ENCODE measurements at places on chromosomes 2 and 18.

DNA sequence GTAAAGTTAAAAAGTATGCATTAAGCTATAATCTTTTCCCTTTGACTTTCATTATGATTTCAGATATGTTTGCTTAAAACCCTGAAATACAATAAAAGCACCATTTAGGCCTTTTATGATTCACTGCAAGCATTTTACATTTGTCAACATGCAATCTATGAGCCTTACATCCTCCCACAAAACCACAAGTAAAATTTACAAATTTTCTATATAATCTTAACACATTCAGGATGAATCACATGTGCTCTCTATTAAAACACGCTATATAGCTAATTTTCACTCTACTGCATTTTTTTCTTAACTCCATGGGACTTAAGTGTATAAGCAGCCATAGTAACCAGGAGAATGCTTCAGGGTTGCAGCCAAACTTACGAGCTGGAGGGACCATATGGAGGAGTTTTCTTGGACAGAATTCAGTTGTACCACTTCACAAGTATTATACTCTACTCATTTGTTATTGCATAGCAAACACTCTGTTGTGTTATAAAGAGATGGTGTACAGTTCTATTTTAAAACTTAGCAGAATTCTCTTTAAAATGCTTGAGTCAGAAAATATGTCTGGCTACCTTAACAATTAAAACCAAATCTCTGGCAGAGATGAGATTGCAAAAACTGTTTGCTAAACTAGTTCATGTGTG, 293.2 kb downstream of the ALK start:
- DNase-seq = no peak

- no peak for DNase-seq
These were observed 74.0 kb downstream of the NRXN1 start for GRCh38 chr2:50957896-50958295.

DNA sequence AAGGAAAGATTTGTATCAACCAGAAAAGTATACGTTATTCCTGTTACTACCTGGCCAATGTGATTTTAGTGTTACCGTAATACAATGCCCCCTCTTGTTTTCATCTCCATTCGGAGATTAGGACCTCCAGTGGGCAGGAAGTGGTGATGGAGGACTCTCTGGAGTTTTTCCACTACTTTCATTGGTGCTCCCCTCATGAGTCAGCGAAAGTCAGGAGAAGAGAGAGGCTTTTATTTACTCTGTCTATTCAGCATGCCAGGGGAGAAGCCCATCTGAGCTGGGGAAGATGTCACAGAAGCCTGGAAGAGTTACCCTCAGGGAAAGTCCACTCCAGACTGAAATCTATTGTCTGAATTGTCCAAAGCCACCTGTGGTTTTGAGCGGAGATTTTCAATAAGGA, 88.2 kb upstream of the THUMPD2 start:
- DNase-seq = no peak

DNA sequence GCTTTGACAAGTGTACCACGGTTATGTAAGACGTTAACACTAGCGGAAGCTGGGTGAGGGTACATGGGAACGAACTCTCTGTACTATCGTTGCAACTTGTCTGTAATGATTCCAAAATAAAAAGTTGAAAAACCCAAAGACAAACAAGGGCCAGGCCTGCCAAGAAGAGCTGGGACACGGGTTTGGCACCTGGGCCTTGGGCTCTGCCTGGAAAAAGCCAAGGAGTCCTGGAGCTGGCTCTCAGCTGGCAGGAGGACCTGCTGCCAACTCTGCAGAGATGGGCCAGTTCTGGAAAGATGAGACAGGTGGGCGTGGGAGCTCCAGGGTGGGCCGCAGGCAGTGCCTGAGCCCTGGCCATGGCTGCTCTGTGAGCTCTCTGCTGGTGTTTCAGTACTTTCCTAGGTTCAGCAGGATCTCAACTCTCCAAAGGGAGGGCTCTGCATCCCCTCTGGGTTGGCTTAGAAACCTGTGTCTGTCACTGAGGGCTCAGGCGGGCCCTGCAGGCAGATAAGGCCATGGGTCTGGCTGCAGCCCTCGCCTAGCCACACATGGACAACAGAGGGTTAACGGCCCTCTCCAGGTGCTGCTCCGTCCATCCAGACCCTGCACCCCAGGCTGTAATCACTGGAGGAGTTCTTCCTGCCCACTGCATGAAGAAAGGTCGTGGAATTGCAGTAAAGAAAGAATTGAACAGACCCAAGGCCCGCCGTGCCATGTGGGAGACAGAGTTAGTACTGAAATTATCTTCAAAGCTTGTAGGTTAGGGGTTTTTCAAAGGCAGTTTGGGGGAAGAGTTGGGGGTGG, 89.9 kb downstream of the RHOB start:
- DNase-seq = no peak

DNA sequence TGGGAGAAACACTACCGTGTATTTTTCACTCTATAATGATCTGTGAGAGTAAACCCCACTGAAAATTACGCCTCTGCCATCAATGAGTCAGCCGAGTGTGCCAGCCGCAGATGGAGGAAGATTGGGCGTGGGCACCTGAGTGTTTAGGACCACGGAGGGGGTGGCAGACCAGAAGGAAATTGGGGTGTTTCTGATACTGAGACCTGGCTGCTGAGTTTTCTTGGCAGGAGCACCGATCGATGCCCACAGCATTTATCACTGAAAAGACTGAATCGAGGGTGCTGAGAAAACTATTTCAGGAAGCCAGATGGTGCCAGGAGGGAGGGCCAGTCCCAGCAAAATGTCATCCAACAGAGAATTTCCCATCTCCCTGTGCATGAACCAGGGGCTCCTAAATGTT, 91.9 kb upstream of the TPO start:
- no peak for DNase-seq

GRCh38 chr2:239227661-239228371, 173.0 kb downstream of the HDAC4 start:
- DNase-seq = no peak
